ENCODE measurements at places on chromosomes 1 and 21.

- no peak for DNase-seq
Observed at GRCh38 chr1:11520531-11521233, 41.7 kb downstream of the DISP3 start.

- peak; percentile 78 for DNase-seq
Observed at GRCh38 chr1:64223329-64224151, 20.1 kb downstream of the UBE2U start.

- DNase-seq: peak; percentile 14
Observed at GRCh38 chr1:112614460-112615065, 4.4 kb downstream of the ST7L start.

DNA sequence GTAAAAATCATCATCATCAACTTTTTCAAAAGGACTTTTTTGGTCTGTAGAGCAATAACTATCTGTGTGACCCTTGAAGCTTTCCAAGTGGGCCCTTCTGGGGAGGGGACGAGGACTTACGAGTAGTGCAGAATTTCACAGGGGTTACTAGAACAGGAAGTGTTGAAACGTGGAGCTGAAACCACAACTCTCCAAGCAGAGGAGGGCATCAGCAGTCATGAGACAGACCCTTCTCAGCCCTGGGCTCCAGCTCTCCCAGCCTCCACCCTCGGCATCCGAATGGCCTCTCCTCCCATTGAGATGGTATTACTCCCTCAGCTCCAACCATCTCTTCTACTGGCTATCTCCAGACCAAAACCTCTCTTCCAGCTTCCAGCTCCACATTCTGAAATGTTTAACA, 3.6 kb downstream of the FAM89A start:
- no peak for DNase-seq

DNA sequence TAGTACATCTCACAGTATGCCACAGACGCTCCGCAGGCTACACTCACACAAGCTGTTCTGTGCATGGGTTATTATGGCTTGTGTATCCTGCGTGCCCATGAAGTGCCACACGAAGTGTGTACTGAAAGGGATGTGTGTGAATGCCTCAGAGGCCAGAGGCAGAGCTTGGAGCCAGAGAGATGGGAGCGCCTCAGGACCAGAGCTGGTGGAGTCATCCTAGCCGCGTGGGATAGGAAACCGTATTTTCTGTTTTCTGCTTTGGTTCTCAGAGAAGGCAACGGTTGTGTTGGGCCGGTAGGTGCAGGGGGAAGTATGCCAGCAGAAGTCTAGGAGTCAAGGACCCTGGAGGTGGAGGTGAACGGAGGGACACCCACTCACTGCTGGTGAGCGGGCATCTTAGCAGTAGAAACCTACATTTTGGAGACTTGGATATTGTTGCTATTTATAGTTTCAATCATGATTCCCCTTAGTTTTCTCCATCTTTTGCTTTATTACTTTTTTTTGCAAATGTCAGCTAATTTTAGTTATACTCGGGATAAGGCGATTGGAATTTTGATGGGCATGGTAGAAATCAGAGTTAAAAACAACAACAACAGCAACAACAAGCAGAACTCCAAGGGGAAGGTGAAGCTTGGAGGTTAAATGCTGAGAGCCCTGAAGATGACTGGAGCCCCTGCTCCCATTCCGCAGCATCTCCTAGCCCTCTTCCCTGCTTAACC, 188.2 kb downstream of the DYRK1A start:
- no peak for DNase-seq

- peak; percentile 20 for DNase-seq
Observed at GRCh38 chr1:65949230-65949626, 156.5 kb downstream of the PDE4B start.

GRCh38 chr21:25036775-25037174, 570.5 kb downstream of the MRPL39 start:
- no peak for DNase-seq

DNA sequence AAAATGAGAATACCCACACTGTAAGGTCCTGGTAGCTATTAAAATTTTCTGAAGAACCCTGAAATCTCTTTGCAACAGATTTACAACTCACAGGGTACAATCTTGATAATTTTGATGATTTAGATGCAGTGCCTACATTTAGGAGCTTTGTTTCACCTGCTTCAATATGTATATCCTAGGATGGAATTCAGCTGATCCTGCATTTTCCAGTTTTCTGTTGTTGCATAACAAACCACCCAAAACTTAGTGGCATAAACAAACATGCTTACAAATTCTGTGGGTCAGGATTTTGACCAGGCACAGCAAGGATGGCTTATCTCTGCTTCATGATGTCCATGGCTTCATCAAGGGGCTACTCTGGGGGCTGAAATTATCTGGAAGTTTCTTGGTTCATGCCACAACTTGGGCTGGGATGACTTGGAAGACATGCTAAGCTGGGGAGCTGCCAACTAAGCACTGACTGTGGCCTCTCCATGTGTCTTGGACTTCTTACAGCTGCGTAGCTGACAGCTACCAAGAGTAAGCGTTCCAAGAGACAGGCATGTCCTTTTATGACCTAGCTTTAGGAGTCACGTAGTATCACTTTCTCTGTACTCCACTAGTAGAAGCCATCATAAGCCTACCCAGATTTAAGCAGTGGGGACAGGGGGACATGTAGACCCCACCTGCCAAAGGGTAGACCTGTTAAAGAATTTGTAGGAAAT, 108.5 kb downstream of the CACHD1 start:
- DNase-seq: no peak

GRCh38 chr1:63693944-63694571, 79.8 kb upstream of the ROR1 start:
- DNase-seq: no peak

DNA sequence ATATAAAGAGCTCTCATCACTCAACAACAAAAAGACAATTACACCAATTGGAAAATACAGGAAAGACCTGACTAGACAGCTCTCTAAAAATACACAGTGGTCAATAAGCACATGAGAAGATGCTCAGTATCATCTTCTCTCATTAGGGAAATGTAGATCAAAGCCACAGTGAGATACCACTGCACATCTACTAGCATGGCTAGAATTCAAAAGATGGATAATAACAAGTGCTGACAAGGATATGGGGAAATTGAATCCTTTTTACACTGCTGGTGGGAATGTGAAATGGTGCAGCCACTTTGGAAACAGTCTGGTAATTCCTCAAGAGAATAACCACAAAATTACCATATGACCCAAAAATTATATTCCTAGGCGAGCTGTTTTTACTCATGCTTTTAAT, 9.4 kb downstream of the ACOT7 start:
- DNase-seq: no peak

DNA sequence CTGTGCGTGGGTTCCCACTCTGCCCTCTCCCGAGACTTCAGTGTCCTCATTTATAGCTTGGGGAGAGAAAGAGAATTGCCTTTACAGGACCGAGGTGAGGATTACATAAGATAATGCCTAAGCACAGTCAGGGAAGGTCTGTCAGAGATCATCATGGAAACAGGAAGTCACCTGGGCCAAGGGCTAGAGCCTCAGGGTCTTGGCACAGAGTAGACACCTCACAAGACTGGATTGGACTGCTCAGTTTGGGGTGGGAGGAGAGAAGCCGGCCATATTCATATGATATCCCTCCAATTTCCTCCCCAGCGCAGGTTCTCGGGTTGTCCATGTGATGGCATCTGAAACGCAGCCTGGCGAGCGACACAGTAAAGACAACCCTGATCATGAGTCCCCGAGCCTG, 3.8 kb downstream of the CNR2 start:
- DNase-seq: no peak

GRCh38 chr21:27085387-27085786, 118.5 kb upstream of the ADAMTS5 start:
- no peak for DNase-seq

DNA sequence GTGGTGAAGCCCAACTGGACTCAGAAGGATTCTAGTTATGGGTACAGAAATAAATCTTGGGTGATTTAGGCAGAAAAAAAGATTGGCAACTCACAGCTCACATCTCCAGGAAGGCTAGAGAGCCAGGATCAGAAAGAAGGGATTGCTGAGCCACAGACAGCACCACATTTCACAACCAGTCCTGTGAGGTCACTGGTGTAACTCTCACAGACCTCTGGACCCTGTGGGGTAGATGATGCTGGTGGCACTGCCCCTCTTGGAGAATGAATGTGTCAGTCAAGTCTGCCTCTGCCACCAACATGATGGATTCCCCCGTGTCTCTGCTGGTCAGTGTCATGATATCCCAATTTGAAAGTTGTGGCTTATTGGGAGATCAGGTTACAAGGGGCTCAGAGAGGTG, 70.9 kb upstream of the HMCN1 start:
- DNase-seq: no peak

GRCh38 chr1:201020040-201020591, 3.4 kb downstream of the KIF21B start:
- no peak for DNase-seq

DNA sequence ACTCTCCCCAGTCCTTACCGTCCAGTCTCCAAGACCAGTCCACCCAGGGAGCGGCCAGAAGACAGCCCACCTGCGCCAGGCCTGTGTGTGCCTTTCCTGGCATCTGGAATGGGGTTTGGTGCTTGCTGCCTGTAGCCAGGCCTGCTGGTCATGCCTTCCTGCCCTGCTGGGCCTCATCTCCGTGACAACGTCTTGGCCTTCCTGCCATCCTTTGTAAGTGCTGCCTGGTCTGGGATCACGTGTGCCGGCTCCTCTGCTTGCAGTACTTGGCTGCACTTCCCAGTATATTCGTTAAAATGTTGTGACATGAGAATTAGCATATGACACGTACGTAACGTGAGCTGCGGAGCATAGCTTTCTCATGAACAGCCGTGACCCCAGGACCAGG, 145.3 kb upstream of the COL6A1 start:
- DNase-seq: no peak

- no peak for DNase-seq
Observed at GRCh38 chr1:42427240-42427639, 28.6 kb downstream of the ZMYND12 start.

DNA sequence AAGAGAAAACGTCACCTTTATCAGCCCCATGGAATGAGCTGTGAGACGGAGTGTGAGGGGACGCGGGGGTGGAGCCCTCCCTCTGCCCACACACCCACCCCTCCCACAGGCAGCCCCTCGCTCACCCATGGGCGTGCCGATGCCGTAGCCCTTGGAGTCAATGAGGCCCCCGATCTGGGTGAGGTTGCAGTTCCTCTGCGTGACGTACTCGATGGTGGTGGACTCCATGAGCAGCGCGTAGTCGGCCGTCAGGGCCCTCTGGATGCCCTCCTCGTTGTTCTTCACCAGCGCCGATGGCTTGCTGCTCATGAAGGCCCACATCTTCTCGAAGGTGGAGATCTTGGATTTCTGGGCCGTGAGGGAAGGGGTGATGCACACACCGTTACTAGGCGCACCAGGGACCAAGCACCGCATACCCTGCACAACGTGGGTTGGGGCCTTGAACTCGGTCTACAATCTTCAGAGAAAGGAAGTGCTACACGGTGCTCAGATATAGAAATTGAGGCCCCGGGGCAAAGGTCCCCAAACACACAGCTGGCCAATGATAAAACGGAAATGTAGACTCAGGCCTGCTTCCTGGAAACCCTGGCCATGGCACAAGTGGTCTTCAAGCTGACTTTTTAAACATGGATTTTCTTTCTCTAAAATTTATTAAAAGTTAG, 228.2 kb downstream of the GRIK3 start:
- no peak for DNase-seq

DNA sequence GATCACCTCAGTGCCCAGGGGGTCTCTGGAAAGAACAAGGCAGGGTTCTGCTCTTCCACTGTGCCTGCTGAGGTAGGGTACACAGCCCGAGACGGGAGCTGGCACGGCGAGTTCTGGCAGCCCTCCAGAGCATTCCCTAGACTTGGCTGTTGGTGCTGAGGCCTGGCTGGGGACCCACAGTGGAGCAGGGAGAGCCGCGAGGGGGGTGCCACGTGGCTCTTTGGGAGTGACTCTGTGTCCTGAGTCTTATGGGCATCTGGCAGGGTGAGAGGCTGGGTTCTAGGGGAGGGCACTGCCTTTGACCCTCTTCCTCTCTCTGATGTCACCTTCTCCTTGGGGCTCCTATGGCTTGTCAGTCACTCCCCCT, 336.4 kb downstream of the CAMTA1 start:
- DNase-seq: no peak

- no peak for DNase-seq
Observed at GRCh38 chr1:81808760-81809159, 8.0 kb downstream of the ADGRL2 start.

DNA sequence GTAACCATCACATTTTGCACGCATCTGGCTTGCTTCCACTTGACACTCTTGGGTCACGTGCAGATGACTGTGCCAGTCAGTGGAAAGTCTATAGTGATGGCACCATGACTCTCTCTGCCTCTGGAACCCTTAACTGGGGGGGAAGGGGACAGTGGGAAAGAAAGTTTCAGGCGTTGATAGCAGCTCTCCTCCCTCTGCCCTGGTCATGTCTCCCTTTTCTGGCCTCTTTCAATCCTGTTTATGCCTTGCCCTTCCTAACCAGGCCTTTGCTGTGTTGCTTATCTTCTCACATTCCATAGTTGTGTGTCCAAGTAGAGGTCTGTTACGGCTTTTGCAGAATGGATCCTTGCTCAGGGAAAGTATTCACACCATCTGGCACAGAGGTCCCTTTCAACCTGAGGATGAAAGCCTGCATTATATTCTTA, 93.5 kb downstream of the NRDC start:
- no peak for DNase-seq

DNA sequence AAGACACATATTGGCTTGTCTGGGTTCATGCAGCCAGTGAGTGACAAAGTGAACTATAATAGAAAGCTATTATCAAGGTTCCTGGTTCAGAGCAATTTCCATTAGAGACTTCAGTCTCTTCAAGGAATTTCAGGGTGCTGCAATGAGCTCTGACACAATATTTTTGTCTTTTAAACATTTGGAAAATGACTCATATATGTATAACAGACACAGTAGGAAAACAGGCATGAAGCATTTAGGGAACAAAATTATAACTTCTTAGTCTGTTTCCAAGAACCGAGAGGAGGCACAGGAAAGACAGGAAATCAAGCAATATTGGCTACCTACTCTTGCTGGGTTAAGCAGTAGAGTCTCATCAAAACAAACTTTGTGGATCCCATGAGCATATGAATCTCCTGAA, 170.4 kb downstream of the PTPRC start:
- DNase-seq: no peak

- no peak for DNase-seq
Observed at GRCh38 chr1:209893751-209894150, 44.3 kb upstream of the SYT14 start.

DNA sequence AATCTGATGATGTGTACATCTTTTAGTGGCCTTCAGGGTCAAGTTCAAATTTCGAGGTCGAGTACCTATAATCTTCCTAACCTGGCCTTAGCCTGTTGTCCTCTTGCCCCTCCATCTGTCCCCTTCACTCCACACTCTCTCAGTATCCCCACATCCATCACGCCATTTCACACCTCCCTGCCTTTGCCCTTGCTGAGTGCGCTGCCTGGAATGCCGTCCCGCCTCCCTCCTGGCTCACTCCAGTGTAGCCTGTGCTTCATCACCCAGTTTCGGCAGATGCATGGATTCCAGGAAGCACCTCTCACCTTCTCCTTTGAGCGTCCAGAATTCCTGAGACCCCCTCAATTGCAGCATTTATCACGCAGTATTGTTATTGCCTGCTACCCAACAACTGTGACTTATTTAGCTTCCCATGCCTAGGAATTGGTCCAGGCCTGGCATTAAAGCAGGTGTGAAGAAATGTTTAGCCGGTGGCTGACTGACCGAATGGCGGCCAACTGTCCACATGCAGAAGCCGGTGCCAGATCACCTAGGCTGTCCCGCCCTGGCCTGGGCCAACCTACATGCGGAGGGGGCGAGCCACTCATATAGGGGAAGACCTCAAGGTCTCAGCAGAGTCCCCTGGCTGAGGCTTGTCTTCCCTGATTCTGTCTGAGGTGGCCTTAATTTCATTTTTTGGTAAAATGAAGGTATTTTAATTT, 34.5 kb downstream of the MYOM3 start:
- DNase-seq: no peak
